ENCODE measurements at places on chromosomes 6 and 20. TPM values are rescaled to one million over a fixed set of nuclear protein-coding genes. Genes with fewer than 3 reads are reported as not detected.

The TCP11 gene
- 0.28 TPM for total RNA-seq

The RTEL1 gene
- total RNA-seq: 35.6 TPM

The IMPG1 gene
- total RNA-seq: not detected

The DDRGK1 gene
- total RNA-seq: 197 TPM

The SLC22A16 gene
- 0.11 TPM for total RNA-seq

The TTK gene
- total RNA-seq: 1.4 TPM

The GCNT2 gene
- 2.4 TPM for total RNA-seq

GRCh38 chr6:136920671-136921380, 1.3 kb upstream of the SLC35D3 start:
- no peak for DNase-seq

- no peak for DNase-seq
Measured at GRCh38 chr6:167793421-167793820, 33.3 kb upstream of the AFDN start.

DNA sequence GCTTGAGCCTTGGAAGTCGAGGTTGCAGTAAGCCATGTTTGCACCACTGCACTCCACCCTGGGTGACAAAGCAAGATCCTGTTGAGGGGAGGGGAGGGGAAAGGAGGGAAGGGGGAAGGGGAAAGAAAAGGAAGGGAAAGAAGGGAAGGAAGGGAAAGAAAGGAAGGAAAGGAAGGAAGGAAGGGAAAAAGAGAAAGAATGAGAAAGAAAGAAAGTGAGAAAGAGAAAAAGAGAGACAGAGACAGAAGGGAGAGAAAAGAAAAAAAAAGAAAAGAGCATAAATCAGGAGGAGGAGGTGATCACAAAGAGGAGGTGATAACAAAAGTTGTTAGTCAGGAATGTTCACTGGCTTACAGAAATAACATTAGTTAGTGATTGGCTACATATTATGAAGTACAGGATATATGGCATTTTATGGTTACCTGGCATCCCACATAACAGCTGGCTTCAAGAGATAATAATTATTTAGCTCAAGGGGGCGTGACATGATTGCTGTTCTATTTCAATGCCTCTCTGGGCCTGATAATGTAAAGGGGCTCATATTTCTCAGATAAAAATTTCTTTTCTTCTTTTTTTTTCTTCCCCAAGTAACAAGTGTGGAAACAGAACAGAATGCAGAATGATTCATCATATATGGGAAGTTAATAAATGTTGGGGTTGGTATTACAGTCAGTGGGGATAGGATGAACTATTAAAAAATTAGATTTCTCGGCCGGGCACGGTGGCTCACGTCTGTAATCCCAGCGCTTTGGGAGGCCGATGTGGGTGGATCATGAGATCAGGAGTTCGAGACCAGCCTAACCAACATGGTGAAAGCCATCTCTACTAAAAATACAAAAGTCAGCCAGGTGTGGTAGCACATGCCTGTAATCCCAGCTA, 27.1 kb downstream of the SAMHD1 start:
- DNase-seq: no peak

- peak; percentile 66 for DNase-seq
Measured at GRCh38 chr20:47568019-47568418, 66.3 kb downstream of the NCOA3 start.

DNA sequence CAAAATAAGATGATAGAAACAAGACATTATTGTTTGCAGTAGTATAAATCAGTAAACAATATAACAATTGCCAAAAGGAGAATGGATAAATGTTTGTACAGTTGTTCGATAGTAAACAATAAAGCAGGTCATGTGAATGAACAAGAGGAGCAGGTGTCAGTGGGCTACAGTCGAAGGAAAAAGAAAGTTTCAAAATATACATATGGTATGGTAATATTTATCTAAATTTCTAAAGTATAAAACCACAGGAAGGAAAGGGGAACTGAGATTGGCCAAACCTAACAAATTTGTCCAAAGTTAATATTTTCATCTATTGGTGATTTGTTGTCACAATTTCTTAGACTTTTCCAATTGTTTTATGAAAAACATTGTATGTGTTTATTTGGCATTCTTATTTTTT, 110.9 kb downstream of the SH3BGRL2 start:
- DNase-seq: no peak

DNA sequence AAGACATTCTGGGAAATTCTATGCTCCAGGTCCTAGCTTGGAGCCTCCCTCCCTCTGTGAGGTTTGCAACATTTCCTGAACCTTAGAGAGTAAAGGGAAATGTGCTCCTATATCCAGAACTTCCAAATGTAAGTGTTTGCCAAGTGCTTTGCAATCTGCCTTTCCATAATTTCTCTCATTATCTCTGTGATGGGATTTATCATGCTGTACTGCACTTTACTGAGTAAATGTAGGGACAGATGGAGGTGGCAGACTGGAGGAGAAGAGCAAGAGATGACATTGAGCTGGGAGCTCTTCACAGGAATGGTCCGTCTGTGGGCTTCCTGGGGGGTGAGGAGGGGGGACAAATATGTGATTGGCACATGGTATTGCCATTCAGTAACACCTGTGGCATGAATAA, 184.3 kb downstream of the SOX4 start:
- no peak for DNase-seq

DNA sequence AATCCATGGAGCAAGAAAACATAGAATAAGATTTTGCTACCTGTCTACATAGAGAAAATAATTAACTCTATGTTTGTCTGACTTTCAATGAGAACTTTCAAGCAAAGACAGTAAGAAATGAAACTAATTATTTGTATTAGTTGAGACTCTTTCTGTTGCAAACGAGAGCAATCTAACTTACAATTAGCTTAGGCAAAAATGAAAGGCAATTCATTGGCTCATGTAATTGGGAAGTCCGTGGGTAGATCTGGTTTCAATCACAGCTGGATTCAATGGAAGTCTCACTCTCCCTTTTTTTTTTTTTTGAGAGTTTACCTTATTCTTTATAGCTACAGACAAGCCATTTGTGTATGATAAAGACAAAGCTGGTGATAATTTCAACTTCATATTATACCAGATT, 68.2 kb upstream of the STXBP5 start:
- no peak for DNase-seq

GRCh38 chr20:41086402-41087324, 50.7 kb upstream of the PLCG1 start:
- no peak for DNase-seq

GRCh38 chr6:144823131-144823530, 538.0 kb downstream of the UTRN start:
- no peak for DNase-seq

GRCh38 chr6:2970034-2970685, 1.2 kb downstream of the SERPINB6 start:
- DNase-seq: no peak

DNA sequence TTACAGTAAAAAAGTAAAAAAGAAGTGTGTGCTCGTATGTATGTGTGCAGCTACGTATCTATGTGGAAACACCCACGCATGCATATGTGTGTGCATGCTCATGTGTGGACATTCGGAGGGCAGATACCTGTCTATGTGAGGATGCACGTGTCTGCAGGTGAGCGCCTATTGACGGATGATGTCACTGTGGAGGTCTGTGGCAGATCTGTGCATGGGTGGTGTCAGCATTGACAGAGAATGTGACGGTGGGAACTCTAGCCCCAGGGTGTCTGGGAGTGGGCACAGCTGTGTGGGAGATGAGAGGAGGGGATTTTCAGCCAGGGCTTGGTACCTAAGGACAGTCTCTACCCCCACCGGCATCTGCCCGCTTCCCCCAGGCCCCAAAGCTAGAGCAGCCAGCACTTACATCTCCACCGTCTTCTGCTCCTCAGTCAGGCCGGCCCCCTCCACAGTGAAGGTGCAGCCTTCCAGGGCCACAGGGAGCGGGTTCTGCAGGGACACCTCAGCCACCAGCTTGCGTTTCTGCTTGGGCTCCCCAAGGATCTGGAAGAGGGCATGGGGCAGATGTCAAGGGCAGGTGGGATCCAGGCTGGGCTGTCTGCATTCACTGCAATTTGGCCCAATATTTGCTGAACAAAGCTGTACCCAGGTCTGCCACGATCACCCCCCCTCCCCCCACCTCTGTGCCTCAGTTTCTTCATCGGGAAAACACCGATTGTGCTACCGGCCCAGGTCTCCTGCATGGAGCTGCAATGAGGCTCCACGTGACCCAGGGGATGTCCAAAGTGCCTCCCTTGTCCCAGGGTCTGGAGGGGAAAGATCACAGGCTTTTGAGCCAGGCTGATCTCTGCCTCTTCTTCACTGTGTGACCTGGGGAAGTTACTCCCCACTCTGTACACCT, 34.1 kb downstream of the TGM2 start:
- DNase-seq: no peak

GRCh38 chr6:84599991-84600390, 164.4 kb downstream of the TBX18 start:
- DNase-seq: no peak

- DNase-seq: no peak
Measured at GRCh38 chr20:8470156-8470555, 338.1 kb downstream of the PLCB1 start.

DNA sequence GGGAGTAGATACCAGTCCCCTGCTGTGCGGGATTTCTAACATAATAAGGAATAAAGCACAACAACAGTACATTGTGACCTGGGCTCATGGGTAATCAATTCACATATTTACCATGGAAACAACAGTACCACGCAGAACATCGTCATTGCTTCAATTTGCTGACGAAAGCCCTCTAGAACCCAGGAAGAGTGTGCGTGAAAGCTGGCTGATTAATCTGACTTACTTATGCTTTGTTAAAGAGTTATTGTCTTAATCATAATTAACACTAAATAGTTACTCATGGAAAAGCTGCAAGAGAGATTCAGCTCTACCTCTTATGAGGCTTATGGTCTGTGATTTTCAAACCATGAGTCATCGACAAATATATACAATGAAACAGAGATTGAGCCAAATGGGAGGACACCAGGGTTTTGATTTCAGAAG, 644.3 kb upstream of the AGPAT4 start:
- DNase-seq: no peak

GRCh38 chr20:62494980-62495748, 19.4 kb upstream of the GATA5 start:
- no peak for DNase-seq

DNA sequence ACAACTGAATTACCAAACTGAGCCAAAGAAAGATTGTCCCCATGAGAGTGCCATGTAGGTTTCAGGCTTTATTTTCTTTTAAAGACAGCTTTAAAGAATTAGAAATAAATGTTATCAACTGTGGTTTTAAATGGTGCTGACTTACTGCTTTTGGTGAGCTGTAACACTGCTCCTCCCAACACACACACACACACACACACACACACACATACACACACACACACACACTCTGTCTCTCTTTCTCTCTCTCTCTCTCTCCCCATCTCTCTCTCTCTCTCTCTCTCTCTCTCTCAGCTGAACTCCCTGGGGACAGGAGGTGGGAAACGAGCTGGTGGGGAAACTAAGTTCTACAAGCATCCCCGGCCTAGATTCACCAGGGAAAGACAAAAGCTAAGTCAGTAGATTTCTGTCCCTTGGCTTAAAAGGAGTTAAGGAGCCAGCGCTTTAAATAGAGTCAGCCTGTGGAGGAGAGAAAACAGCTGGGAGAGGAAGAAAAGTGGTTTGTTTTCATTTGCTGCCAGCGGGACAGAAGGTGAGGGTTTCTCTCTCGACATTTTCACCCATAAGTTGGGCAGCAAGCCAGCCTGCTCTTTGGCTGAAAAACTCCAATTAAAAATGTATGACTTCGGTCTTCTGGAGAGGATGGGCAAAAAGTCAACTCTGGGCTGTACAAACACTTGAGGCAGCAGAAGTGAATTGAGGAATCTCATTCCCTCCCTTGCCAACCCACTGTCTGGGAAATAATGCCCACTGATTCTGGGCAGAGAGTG, 27.4 kb downstream of the CBLN4 start:
- DNase-seq: no peak

DNA sequence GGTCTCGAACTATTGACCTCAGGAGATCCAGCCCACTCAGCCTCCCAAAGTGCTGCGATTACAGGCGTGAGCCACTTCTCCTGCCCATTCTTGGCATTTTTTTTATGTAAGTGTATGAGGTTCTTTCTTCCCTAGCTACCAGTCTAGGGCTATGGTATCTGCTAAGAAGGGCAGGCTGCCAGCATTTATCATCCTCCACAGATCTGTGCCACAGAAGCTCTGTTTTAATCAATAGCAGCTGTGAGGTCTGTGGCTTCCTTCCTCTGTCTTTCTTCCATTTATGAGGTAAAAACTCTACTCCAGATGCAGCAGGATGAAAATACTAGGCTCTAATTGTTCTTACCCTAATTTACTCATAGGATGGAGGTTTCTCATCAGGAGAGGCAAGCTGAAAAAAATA, 1382.4 kb upstream of the ADGRB3 start:
- no peak for DNase-seq

DNA sequence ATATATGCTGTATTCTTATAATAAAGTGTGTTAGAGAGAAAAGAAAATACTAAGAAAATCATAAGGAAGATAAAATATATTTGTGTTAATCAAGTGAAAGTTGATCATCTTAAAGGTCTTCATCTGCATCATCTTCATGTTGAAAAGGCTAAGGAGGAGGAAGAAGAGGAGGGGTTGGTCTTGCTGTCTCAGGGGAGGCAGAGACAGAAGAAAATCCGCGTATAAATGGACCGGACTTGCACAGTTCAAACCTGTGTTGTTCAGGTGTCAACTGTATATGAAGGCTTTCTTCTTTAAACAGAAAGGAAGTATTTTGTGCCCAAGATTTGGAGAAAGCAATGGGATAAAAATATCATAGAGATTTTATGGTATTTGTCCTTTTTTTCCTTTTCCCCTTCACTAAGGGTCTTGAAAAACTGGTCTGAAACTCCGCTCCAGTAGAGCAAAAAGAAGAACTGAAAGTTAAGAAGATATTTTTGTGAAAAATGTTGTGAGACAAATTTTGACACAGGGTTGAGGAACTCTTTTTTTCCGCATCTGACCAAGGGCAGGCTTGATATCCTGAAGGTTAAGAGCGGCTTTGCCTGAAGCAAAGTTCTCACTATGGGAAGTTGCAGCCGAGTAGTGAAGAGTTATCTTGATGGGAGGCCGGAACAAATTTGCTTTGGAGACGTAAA, 350.7 kb downstream of the LAMA2 start:
- no peak for DNase-seq

- DNase-seq: no peak
Measured at GRCh38 chr6:135008072-135008940, 46.3 kb downstream of the HBS1L start.

GRCh38 chr20:35617397-35618262, 2.0 kb downstream of the SPAG4 start:
- peak; percentile 67 for DNase-seq

DNA sequence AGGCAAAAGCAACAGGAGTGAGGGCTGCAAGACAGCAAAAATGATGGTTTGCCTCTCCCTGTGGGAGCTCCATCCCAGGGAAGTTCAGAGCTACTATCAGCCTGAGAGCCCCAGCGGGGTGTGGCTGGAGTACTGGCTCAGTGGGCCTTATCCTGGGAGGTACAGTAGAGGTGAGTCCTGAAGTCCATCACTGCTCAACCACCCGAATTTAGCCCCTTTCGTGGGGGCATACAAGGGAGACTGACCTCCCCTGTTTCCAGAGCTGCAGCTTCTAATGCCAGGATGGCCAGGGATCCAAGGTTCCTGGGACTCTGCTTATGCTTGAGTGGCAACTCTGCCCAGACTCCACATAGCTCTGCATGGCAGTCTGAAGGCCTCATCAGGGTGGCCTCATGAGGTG, 617.8 kb downstream of the MMUT start:
- no peak for DNase-seq

Measured in adrenal gland (tissue), 19 donors.